ENCODE measurements at places on chromosomes 4 and X.

DNA sequence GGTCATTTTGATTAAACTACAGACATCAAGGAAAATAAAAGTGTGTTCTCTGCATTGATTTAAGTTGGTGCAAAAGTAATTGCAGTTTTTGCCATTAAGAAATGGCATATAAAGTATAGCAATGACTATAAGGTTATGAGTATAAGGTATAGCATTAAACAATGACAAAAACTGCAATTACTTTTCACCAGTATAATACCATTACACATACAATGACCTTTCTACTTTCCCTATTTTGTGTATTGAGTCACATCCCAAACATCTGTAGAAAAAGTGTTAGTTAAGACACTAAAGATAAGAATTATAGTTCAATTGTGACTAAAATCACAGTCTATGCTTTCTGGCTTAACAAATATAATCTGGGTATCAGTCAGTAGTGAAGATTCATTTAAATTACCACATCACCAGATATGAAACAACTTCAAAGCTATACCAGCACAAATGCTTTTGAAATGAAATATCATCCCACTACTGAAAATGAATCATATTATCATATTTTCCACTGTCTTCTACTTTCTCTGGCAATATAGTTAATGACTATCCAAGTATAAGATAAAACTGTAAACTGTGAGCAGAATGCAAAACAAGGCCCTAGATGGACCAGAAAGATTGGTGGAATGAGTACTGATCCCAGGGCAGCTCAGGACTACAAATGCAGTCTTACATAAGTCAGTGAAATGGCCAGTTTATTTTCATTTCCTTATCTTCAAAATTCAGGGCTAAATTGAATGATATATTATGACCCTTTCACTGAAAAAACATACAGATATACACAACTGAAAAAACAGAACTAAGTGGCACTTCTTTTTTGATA lies 241.1 kb downstream of the ANTXR2 start:
- DNase-seq, result no peak

- DNase-seq, result no peak
Observed at GRCh38 chr4:107823870-107824349, 822 bp upstream of the SGMS2 start.

GRCh38 chr4:188780028-188780427 lies 640.8 kb downstream of the TRIML1 start:
- DNase-seq, result no peak

DNA sequence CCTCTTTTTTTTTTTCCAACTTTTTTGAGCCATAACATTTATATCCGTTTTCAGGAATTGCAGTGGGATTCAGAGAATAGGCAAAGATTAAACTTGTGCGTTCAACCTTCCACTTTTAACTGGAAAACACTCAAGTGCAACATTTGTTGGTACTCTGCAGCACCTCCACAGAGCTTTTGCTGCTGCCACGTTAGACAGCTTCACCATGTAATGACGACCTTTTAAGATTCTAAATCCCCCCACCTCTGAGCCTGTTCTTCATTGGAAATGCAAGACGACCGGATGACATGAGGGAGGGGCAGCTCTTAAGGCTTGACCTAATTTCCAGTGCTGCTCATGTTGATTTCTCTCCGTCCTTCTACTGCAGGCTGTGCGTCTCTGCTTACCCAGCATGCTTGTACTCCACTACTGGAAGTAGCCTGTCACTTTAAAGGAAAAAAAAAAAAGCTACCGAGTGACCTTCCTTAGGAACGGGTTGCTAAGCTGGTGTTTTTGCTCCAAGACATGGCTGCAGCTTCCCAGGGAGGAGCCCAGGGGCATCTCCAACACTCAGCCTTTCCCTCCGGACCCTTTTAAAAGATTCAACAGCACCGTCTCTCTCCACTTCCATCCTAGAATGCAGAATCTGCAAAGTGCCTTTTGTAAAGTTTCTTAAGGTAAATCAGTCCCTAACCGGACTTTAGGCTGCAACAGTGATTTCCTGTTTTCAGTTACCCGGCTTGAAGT lies at the start of gene CC2D2A:
Gene CC2D2A (plus strand): TSS at position 481 of the 726 bp plus-strand sequence. CDS start 6,051 bp downstream, outside the sequence.
- DNase-seq, result no peak

DNA sequence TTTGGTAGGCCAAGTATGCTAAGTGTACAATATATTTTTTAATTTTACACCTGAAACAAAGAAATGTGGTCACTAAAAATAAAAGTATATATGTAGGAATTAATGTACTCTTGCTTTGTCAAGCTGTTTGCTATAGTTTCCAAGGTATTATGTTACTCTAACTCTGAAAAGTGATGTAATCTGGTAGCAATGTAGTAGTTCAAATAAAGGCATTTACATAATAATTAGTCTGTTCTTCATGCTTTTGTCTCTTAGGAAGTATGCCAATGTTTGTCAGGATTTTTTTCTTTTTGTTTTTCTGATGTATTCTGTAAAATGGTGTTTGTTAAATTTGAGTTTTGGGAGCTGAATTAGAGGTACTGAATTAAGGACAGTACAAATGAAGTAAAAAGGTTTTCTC lies 89.5 kb downstream of the PLS3 start:
- DNase-seq, result no peak

GRCh38 chr4:108433832-108434231 lies 186.5 kb upstream of the RPL34 start:
- peak; percentile 8 for DNase-seq

GRCh38 chr4:16114546-16114945 lies 30.7 kb upstream of the PROM1 start:
- no peak for DNase-seq

Data from CD4-positive, alpha-beta T cell treated with Interleukin-1 beta for 1 hour (primary cell).